ENCODE measurements at places on chromosomes 1 and 21.
A peak's percentile ranks its signal among the peaks of the same experiment; 100 is the strongest.

- DNase-seq = no peak
Measured at GRCh38 chr1:99539131-99539530, 106.8 kb upstream of the PALMD start.

DNA sequence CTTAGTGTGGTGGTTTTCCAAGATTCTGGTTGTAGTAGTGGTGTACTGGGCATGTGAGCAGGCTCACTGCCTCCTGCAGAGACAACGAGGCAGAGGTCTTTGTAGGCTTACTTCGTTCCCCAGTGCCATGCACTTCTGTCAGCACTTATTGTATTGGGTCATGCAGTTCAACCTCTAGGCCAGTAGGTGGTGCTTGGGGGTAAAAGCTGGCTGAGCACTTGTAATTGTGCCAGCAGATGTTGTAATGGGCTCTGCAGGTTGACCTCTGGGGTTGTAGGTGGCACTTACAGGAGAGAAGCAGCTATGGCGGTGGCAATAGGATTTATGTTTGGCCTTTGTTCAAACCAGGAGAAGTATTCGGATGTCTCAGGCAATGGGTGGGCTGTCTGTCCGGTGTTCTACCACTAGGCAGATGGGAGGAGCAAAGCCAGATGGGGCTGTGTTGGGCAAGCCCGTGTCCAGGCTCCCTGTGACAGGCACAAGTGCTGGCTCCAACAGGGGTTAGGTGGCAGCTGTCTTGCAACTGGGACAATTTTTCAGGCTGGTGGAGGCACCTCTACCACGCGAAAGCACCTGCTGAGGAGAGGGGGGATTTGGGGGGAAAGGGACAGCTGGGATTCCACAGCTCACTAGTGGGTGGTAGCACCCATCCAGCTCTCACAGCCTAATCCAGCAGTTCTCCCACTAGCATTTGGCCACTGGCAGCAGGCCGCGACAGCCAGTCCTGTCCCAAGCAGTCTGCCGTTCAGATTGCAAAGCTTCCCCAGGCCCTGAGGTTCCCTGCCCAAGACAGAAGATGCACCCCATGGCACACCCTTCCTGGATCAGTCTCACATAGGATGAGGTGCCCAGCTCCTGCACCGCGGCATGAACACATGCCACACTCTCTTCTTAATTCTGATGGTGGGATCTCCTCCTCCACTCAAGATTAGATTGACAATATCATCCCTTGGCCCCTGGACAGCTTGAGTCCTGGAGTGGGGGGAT lies 274.5 kb downstream of the CTH start:
- DNase-seq = peak; percentile 46

DNA sequence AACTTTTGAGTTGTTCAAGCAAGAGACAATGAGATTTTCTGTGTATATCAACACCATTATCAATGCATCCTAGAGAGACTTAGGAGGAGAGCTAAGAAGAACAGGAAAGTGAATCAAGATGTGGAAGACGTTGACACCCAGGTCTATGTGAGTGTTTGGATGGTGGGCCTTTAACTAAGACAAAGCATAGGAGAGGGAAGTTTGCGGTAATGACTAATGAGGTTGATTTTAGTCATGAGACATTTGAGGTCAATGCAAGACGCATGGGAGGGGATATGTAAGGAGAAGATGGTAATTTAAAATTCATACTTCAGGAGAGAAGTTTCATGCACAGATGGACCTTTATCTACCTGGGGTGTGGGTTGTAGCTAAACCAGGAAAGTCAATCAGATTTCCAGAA lies 269.6 kb downstream of the VAV3 start:
- no peak for DNase-seq

GRCh38 chr1:235015291-235015985 lies 113.2 kb downstream of the TOMM20 start:
- DNase-seq = no peak

DNA sequence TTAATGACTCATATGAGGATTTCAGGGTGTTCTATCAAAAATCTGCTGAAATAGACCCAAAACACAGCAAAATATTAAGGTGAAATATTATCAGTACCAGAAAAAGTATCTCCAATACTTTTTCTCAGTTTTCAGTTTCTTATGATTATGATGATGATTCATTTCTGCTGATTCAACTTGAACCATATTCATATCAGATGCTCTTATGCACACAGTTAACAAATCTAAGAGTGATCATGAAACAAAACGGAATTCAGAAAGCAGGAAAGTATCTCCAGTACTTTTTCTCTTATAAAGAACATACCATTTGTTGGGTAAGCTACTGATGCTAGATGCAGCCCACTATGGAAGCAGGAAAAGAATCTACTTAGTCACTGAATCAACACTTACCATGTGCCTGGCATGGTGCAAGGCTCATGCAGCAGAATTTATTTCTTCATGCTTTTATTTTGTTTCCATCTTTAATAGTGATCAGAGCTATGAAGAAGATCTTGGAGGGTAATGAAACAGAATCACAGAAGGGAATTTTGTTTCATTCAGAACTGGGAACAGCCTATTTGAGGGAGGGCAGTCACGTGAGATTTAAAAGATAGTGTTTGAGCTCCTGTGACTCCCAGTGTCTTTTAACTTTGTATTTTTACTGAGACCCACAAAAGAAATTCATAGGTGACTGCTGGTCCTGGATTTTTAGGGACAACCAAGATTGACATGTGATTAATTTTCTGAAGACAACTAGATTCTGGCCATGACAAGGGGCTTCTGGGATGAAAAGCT lies 480.6 kb downstream of the SETD4 start:
- no peak for DNase-seq

- DNase-seq = no peak
Measured at GRCh38 chr1:10789047-10789791, 7.2 kb downstream of the CASZ1 start.

DNA sequence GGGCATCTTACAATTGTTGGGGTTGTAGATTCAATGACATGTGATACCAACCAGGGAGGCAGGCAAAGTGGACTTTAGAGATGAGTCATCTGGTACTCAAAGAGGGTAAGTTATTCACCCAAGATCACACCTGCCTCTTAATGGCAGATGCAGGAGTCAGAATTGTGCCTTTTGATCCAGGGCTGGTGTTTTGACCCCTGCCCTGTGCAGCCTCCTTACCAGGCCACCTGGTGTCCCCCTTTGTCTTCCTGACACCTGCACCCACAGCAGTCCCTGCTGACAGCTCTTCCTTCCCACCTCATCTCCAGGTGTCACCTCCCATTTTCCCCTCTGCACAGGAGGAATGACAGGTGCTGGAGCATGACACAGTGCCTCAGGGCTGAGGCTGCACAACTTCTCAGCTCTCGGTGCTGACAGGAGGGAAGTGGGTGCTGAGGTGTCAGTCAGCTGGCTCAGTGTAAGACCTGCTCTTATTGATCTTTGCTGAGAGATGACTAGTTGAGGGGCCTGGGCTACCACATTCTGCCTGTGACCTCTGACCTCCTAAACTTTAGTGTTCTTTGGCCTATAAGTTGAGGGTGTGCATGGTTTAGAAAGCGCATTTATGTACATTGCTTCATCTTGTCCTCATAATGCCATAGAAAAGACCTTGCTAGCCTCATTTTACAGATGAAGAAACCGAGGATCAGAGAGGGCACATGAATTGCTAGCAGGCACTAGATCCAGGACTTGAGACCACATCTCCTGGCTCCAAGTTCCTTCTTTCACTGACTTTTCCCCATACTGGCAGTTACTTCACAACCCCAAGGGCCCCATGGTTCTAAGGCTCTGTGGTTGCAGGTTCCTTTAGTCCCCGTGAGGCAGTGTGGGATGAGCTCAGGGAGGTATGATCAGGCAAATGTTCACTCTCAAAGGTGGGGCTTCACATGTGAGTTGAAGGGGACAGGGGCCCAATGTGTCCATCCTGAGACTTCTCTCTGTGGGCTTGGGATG lies 31.3 kb downstream of the CACNA1E start:
- DNase-seq = no peak

- peak; percentile 24 for DNase-seq
Measured at GRCh38 chr1:236489710-236490377, 33.9 kb upstream of the LGALS8 start.

Data from GM04504 (cell line).